Effector CD8-positive, alpha-beta T cell (primary cell): ENCODE measurements at places on chromosomes 4 and X.
A peak's percentile ranks its signal among the peaks of the same experiment; 100 is the strongest.

- no peak for DNase-seq
Measured at GRCh38 chrX:151676196-151676595, 19.1 kb upstream of the PRRG3 start.

DNA sequence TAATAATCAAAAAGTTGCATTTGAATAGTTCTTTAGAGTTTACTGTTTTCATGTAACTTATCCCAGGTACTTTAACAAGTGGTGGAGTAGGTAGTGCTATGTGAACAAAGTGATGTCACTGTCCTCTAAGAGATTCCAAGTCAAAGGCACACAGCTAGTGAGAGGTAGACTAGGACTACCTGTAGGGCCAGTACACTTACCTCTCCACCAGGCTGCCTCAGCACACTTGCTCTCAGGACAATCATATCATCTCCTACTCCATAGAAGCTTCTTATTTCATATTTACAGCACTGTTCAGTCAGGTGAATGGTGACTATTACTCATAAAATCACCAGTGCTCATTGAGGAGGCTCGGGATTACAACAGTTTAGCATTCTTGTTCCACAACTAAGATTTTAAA, 173.0 kb upstream of the EMCN start:
- DNase-seq = no peak

- no peak for DNase-seq
Measured at GRCh38 chr4:153535772-153536513, 69.8 kb downstream of the TMEM131L start.

GRCh38 chr4:39614487-39615162, 24.0 kb downstream of the SMIM14 start:
- no peak for DNase-seq

- DNase-seq = no peak
Measured at GRCh38 chr4:182492423-182492822, 249.2 kb downstream of the TENM3 start.

- DNase-seq = no peak
Measured at GRCh38 chr4:120056246-120056645, 10.4 kb downstream of the MAD2L1 start.

- no peak for DNase-seq
Measured at GRCh38 chr4:108619372-108620100, 840 bp upstream of the RPL34 start.

DNA sequence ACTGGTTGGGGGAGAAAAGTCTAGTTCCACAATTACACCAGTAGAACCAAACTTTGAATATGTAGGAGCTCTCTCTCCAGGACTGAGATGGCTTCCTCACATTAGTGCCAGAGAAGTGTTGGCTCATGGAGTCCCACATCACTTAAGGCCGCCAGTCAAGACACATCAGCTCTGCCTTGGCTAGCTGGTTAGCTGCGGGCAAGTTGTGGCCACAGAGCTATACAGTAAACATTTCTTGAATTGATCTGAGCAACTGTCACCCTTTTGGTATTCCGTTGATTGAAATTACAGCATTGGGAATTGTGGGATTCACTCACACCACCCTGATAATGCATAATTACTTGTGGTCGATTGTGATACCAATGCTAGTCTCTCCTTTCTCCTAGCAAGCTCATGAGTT, 76.2 kb downstream of the LNX1 start:
- no peak for DNase-seq

DNA sequence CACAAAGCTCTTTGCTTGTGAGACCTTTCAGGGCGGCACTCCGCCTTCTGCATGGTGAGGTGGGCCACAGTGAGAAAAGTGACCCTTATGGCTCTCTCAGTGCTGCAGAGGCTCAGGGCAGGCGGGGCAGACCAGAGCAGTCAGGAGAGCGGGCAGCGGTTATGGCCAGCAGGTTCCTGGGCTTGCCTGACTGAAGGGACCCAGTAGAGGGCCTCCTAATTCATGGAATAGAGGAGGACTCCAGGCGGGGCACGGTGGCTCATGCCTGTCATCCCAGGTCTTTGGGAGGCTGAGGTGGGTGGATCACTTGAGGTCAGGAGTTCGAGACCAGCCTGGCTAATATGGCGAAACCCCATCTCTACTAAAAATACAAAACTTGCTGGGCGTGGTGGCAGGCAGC, 91.4 kb downstream of the CLNK start:
- DNase-seq = no peak

DNA sequence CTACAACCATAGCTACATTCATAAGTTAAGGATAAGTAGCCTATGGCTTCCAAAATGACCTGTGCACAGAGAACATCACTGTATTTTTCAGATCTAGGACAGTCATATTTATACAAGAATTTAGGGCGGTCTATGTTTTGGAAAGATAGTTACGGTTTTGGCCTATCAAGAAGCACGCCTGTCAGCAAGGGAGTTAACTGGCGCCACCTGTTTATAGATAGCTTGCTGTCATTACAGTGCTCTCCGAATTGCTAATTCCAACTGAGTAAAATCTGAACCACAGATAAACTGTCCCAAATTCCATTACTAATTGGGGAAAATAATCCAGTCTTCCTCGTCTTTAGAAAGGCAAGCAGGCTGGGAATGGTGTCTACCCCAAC, 646 bp downstream of the ABCB7 start:
- DNase-seq = no peak

DNA sequence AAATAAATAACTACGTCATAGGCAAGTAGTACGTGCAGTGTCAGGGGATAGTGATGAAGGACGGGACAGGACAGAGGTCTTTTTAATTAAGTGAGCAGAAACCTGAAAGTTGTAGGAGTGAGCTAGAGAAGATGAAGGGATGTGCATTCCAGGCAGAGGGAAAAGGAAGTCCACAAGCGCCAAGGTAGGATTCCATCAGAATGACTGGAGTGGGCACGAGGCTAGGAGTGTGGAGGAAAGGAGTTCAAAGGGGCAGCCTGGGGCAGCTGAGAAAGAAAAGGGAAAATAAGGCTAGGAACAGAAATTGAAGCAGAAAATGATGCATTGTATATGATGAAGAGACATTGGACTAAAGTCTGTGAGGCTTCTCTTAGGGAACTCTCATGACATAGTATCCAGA, 192.2 kb upstream of the TLL1 start:
- no peak for DNase-seq

GRCh38 chr4:121597346-121597934, 99.3 kb downstream of the ANXA5 start:
- no peak for DNase-seq

- no peak for DNase-seq
Measured at GRCh38 chrX:109863811-109864210, 130.8 kb upstream of the ACSL4 start.

GRCh38 chrX:109684136-109684535, 48.9 kb downstream of the ACSL4 start:
- DNase-seq = no peak

- no peak for DNase-seq
Measured at GRCh38 chr4:8356856-8357255, 83.7 kb downstream of the ACOX3 start.

GRCh38 chr4:78560296-78560963, 8.9 kb downstream of the ANXA3 start:
- no peak for DNase-seq

- DNase-seq = peak; percentile 49
Measured at GRCh38 chrX:53312946-53313727, 31.8 kb upstream of the IQSEC2 start.

- DNase-seq = no peak
Measured at GRCh38 chrX:17689971-17690409, 47.3 kb upstream of the SCML1 start.

- DNase-seq = no peak
Measured at GRCh38 chrX:115912372-115912897, 258.1 kb upstream of the AGTR2 start.

- no peak for DNase-seq
Measured at GRCh38 chr4:140689623-140690022, 66.6 kb downstream of the TBC1D9 start.

GRCh38 chr4:22435652-22436051, 80.2 kb downstream of the ADGRA3 start:
- DNase-seq = no peak

- DNase-seq = no peak
Measured at GRCh38 chrX:132461886-132462285, 27.0 kb downstream of the MBNL3 start.

GRCh38 chrX:39729981-39730661, 367.6 kb downstream of the BCOR start:
- no peak for DNase-seq

DNA sequence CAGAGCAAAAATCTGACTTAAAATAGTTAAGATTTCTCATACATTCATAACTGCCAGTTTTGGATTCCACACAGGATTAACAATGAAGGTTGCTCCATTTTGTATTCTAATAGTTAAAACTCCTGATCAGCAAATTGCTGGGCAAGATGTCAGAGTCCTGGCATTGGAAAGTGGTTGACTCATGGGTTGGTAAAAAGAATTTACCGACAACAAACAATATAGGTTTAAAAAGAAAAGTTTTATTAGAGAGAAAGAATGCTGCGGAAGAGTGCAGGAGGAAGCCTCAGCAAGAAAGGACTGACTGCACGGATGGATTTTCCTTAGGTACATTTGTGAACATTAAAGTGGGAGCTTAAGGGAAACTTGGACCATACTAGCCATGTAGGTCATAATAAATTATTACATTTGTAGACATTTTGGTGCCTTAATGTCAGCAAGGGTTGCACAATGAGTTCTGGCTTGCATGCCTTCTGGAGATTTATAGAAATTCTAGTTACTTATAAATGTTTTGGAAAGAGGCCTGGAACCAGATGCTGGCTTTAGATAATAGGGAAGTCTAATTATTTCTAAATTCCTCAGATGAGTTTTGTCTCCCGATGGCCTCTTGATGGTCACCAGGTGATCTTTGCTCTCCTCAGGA, 25.4 kb upstream of the IL2 start:
- no peak for DNase-seq

DNA sequence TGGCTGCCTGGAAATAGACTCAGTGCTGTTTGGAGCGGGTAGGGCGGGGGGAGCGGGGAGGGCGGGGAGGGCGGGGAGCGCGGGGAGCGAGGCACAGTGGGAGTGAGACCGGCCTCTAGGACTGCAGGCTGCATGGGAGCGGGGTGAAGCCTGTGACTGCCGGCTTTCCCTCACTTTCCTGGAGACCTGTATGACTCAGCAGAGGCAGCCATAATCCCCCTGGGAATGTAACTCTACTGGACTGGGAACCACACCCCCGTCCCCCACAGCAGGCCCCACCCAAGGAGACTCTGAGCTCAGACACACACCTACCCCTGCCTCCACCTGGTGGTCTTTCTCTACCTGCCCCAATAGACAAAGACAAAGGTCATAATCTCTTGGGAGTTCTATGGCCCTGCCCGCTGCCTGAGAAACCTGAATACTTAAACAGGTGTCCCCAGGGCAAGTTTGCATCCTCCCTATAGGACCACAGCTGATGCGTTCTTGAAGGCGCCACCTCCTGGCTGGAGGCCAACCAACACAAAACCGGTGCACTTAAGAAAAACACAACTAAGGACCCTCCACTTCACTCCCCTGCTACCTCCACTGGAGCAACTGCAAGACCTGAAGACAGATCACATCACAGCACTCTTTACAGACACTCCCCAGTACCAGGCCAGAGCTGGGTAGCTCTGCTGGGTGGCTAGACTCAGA, 18.0 kb downstream of the HDAC8 start:
- no peak for DNase-seq

GRCh38 chr4:80393246-80393969, 57.9 kb downstream of the CFAP299 start:
- DNase-seq = no peak

DNA sequence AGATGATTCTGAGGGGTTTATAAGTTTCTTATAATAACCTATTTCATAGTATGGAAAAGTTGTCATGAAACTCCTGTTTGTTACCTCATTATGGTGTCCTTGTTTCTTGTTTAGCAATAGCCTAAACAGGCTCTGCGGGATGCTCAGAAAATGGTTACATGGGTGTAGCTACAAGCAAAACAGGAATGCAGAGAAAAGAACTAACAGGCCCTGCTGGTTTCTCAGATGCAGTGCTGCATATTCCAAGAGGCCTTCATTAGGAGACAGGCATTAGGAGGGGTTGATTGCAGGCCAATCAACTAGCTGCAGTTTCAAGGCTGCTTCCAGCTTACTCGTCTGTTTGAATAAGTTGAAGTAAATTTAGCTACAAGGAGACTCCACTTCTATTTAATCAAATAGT, 37.6 kb upstream of the HPGD start:
- DNase-seq = no peak

DNA sequence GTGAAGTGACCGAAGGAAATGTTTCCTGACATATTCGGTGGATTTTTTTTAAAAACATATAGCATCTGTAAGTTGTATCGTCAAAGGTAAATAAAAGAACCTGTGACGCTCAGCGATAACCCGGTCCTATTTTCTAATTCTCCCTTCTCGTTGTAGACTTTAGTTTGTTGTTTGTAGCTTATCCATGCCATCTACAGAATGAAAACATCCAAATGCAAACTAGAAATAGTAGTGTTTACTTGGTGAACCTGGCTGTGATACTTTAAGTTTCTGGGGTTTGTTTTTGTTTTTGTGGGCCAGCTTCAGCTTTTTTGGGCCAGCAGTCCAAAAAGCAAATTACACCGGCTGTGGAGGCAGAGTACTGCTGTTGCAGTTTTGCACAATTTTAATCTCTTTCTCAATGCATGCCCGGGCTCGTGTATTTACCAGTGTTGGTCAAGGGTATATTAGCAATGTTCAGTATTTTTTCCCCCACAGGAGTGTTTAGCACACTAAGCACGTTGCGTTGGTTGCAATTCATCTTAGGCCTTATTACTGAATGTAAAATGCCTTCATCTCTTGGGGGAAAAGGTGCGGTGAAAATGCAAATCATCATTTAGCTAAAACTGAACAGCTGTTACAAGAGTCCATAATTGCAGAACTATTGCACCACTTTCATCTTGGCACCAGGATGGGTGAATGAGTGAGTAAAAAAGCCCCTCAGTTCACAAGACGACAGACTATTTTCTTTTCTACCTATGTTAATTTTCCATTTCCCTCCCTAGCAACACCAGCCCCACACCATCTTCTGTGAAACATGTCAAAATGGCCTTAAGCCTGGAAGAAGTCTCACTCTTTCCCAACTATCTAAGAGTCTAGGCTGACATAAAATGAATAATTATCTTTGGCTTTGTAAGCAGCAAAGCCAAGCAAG, 1.7 kb upstream of the CNOT6L start:
- no peak for DNase-seq

DNA sequence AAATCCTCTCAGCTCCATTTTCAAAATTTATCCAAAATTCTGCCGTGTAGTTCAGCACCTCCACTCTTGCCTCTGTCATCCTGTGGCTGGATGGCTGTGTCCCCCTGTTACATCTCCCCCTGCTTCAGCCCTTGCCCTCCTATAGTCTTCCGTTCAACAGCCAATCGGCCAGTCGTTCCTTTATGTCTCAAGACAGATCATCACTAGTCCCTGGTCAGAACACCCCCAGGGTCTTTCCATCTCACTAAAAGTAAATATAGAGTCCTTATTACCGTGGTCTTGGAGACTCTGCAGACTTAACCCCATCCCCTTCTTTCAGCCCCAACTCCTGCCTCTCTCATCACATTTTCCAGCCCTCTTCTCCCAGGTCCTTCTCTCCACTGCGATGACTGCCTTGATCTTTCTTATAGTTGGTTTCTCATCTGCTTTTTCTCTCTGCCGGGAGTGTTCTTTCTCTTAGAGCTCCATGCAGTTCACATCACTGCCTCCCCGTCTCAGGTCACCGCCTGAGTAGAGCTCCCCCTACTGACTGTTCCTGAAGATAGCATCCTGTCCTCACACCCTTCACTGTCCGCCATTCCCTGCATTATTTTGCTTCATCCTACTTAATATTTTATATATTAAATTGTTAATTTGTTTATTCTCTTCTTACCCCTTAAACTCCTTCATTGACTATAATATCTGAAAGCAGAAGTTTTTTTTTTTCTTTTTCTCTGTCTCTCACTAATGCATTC, 736.9 kb upstream of the MAGEB2 start:
- no peak for DNase-seq
